NCI-H187 (cell line): ENCODE measurements at places on chromosomes 3 and 15.
A peak's percentile ranks its signal among the peaks of the same experiment; 100 is the strongest.

DNA sequence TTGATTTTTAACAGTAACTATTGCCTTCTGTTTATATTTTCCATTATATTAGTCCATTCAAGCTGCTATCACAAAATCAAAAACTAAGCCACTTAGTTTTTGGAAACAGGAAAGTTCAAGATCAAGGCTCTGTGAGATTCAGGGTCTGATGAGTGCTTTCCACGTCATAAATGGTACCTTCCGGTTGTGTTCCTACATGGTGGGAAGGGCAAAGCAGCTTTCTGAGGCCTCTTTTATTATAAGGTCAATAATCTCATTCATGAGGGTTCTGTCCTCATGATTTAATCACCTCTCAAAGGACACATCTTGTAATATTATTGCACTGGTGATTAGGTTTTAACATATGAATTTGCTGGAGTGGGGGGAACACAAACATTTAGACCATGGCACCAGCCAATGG, 152.0 kb downstream of the VGLL3 start:
- no peak for DNase-seq

GRCh38 chr3:42786212-42786611, 13.2 kb upstream of the CCDC13 start:
- DNase-seq, result no peak

- DNase-seq, result no peak
These were observed 120.2 kb downstream of the NEO1 start for GRCh38 chr15:73172508-73172907.

GRCh38 chr3:161859865-161860450, 363.4 kb downstream of the OTOL1 start:
- DNase-seq, result no peak

- DNase-seq, result no peak
These were observed 13.7 kb upstream of the CCR3 start for GRCh38 chr3:46228260-46229242.

DNA sequence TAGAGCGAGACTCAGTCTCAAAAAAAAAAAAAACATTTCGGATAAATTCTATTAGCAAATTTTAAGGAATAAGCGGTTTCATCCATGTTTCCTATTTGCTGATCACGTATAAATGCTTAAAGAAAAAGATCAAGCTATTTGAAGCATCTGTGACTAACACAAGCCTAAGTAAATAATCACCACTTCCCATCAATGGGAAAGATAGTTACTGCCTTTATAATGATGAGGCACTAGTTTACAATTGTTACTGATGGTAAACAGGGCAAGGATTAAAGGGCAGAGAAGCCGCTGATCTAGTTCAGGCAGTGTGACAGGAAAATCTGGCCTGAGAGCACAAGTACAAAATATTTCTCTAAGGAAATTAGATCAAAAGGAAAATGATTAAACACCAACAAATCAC, 13.7 kb downstream of the CLPX start:
- DNase-seq, result no peak

GRCh38 chr15:53038655-53038941, 248.5 kb upstream of the ONECUT1 start:
- DNase-seq, result no peak

- no peak for DNase-seq
These were observed 78.4 kb upstream of the MRPS22 start for GRCh38 chr3:139265131-139266016.

- DNase-seq, result no peak
These were observed 104.0 kb upstream of the SMAD3 start for GRCh38 chr15:66961407-66961884.

GRCh38 chr3:17489139-17489538, 253.3 kb downstream of the TBC1D5 start:
- no peak for DNase-seq

DNA sequence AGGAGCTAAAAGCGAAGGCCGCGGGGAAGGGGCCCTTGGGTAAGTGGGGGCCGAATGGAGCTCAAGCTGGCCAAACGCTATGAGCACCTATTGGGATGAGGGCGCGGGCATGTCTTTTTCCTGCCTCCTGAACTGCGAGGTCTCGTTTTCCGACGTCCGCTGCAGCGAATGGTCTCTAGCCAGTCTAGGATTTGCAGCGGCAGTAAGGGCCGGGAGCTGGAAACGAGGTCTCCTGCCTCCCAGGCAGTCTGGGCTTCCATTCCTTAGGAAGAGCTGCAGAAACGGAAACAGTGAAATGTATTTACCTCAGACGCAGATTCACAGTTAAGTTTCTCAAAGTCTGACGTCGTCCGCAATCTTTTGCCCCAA, 517 bp downstream of the TMA7 start:
- no peak for DNase-seq

- DNase-seq, result no peak
These were observed 600.8 kb downstream of the FOXP1 start for GRCh38 chr3:70982700-70983140.

DNA sequence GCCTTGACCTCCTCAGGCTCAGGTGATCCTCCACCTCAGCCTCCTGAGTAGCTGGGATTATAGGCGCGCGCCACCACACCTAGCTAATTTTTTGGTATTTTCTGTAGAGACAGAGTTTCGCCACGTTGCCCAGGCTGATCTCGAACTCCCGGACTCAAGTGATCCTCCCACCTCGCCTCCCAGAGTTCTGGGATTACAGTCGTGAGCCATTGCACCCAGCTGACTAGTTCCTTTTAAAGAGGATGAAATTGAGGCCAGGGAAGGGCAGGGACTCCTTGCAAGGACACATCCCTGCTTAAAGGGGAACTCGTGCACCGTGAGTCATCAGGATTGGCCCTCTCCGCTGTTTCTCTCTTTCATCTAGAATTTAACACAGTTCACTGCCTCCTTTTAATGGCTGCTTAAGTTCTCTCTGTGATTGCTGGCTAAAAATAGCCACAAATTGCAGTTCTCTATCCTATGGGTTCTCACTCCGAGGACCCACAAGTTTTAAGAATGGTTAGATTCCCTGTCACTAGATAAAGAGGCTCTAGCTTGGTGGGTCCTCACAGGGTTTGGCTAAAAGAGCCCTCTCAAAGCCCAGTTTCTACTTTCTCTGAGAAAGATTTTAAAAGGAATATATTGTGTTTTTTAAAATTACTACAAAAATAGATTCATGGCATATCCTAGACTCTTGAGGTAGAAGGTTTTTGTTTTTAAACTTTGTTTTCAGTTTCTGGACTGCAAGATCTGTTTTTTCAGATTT, 1.4 kb downstream of the CRTAP start:
- no peak for DNase-seq

- no peak for DNase-seq
These were observed 214.7 kb downstream of the SHQ1 start for GRCh38 chr3:72633534-72633933.

GRCh38 chr3:152334761-152335160, 66.0 kb downstream of the MBNL1 start:
- DNase-seq, result no peak

DNA sequence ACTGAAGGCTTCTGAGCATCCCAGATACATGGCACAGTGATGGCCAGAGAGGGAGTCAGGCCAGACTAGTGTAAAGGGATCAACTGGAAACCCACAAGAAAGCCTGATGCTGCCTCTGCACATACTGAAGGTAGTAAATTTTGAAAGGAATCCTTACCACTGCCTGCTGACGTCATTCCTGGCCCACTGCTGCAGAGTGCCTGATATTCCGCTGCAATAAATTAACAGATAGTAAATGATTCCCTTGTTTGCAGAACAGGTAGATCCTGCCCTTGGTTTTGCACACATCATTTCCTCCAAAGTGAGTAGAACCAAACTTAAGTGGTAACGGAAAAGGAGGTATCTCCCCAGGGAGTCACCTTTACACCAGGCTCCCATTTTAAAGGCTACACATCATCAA, 146.7 kb downstream of the FBN1 start:
- DNase-seq, result peak; percentile 66

GRCh38 chr3:53673722-53674350, 172.4 kb downstream of the CHDH start:
- no peak for DNase-seq

GRCh38 chr3:88584451-88584850, 434.7 kb downstream of the C3orf38 start:
- no peak for DNase-seq

DNA sequence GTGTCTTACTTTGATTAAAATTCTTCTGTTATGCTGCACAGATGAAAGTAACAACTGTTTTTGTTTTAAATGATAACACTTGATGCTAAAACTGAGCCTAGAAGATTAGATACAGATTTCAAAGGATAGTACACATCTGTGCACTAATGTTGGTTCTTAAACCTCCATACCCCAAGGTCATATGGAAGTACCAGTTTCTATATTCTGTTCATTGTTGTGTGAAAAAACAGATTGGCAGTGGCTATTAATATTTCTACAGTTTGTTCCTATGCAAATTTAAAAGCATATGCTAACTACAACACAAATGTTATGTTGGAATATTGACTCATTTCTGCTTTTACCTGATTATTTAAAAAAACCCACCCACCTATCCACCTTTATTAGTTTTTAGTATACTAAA, 32.0 kb upstream of the GBE1 start:
- no peak for DNase-seq

- DNase-seq, result no peak
These were observed 19.6 kb upstream of the EPHB3 start for GRCh38 chr3:184541886-184542562.

DNA sequence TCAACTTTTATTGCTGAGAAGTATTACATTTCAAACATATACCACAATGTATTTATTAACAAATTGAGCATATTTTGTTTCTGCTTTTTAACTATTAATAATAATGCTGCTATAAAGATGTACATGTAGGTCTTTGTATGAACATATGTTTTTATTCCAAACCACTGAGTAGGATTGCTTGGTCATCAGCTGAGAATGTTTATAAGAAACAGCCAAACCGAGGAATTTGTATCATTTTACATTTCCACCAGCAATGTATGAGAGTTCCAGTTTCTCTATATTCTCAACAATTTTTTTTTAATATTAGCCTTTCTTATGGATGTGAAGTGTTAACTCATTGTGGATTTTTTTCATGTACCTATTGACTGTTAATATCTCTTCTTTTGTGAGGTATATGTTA, 119.5 kb upstream of the MDFIC2 start:
- DNase-seq, result no peak

GRCh38 chr15:98669638-98670037, 21.3 kb downstream of the IGF1R start:
- DNase-seq, result no peak

DNA sequence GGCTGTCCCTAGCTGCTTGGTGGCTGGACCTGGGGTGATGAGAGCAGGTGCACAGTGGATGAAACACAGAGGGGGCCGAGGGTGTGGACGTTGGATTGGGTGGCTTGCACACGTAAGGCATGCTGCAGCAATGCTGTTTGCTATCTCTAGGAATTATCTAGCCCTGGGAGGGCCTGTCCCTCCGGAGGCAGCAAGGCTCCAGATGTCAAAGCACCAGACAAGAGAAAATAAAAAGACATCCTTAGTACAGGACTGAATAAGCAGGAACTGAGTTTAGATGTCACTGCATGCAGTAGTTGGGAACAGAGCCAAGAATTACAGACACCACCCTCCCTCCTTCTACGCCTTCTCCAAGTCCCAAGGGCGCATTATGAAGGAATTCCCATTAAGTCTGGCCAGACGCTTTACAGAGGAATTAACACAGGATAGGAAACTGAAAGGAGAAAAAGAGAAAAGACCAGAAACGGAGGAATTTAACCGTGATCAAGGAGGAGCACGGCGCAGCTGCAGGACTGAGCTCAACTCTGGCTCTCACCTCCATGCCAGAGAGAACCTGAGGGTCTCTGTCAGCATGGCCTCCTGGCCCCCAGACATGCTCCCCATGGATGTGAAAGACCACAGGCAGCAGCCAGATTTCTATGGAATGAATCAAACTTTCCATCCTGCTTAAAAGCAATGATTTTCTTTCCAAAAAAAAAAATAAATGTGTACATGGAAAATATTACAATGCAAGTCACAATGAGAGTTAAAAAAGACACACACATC, 13.8 kb downstream of the ATP10A start:
- DNase-seq, result no peak

DNA sequence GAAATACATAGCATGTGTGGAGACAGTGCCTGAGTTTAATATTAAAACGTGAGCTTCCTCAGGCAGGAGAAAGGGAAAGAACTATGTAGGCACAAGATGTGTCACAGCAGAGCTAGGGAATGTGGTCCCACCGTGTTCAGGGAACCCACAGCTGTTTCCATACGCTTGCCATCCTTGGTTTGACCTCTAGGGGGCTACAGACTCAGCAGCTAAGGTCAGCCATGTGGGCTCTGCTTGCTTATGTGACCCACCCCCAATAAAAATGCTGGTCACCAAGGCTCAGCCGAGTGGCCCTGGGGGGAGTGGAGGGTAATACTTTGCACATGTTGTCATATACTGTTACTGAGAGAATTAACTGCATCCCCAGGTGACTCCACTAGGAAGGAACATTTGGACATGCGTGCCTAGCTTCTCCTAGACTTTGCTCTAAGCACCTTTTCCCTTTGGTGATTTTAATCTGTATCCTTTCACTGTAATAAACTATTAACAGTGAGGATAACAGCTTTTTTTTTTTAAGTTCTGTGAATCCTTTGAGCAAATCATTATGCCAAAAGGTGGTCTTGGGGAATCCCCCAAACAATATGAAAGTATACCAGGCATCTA, 3.3 kb downstream of the TUBGCP5 start:
- DNase-seq, result no peak

- DNase-seq, result no peak
These were observed 28.5 kb upstream of the DCUN1D1 start for GRCh38 chr3:183008800-183009199.

DNA sequence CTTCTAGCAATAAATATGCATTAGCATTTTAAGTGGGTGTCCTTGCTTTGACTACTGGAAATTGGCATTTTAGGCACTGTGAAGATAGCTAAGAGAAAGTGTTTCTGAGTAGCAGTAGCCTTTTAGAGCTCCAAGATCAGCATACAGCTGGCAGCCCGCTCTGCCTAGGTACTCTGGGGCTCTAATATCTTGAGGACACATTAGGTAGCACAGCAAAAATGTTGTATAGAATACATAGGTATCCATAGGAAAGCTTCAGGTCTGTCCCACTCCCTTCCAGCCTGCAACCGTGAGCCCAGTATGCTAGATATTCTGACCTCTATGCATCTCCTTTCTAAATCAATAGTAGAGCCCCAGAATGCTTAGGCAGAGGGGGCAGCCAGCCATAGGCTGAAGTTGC, 670.5 kb downstream of the NLGN1 start:
- DNase-seq, result no peak
